ENCODE measurements at places on chromosomes 3 and 15. TPM values are rescaled to one million over a fixed set of nuclear protein-coding genes. Genes with fewer than 3 reads are reported as not detected.
A peak's percentile ranks its signal among the peaks of the same experiment; 100 is the strongest.

DNA sequence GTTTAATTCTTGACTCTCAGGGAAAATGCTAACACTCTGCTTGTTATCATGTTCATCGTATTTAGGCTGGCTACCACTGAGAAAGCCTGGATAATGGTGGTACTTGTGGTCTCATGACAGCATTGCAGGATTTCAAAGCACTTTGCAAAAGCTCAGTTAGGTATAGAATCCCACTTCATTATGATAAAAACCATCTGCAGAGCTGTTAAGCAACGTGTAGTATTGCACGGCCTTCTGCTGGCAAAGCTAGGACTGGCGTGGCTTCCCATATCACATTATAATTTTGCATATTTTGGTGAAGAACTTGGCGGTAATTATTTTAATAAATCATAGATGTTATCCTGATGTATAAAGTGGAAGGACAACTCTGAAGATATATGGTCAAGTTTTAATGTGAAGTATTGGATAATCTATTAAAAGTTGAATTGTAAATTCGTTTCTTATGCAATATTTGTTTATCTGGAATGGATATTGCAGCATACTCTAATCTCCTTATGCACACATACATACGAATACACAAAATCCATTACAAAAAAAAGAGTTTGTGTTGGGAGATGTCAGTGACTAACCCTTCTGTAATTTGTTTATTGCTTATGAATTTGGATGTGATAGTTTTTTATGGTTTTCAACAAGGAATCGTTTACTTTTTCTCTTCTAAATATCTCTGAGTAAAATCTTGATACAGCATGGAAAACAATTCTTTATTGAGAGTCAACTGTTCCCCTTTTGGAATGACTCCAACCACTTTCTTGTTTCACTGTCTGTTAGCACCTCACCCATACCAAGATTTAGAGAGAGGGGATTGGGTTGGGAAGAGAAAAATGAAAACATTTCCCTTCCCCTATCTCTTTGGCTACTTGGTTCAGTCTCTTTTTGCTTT is 9.2 kb downstream of the RAB8B start:
- no peak overlapping the region for H3K27ac ChIP-seq
- H3K4me1 ChIP-seq = peaks cover 26% of the 10 kb centered on the region
- H3K4me3 ChIP-seq = no peak overlapping the region
- DNase-seq = peak; percentile 85

- no peaks in the 10 kb centered on the region for H3K4me1 ChIP-seq
- DNase-seq = no peak
- H3K36me3 ChIP-seq = no peaks in the 10 kb centered on the region
- H3K4me3 ChIP-seq = no peak overlapping the region
- no peaks in the 10 kb centered on the region for H3K27me3 ChIP-seq
Observed at GRCh38 chr15:29037997-29038705, 152.4 kb downstream of the APBA2 start.

DNA sequence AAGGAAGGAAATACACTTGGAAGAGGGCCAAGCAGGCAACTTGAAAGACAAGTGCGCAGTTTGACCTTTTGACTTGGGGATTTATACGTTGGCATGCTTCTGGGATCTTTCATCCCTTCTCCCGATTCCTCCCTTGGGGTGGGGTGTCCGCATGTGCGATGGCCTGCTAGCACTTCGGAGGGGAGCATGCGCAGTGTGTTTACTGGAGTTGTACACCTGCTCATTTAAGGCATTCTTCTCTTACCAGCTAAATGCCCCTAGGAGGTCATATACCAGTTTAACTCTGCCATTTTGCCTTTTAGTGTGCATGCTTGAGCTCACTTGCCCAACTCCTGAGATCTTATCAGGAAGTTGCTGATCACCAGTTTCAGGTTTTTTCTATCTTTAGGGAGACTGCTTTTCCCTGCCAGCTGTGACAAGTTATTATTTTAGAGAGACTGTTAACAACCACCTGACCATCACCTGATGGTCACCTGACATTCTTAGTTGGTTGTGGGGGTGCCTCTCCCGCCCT is 63.5 kb downstream of the BFSP2 start:
- DNase-seq = no peak
- H3K4me1 ChIP-seq = no peaks in the 10 kb centered on the region
- no peak overlapping the region for H3K27ac ChIP-seq
- no peaks in the 10 kb centered on the region for H3K27me3 ChIP-seq
- H3K36me3 ChIP-seq = no peaks in the 10 kb centered on the region

GRCh38 chr3:94303266-94303665 is 240.4 kb downstream of the NSUN3 start:
- no peaks in the 10 kb centered on the region for H3K36me3 ChIP-seq
- DNase-seq = no peak
- no peak overlapping the region for H3K4me3 ChIP-seq
- H3K27ac ChIP-seq = no peak overlapping the region
- peaks cover 4% of the 10 kb centered on the region for H3K4me1 ChIP-seq

DNA sequence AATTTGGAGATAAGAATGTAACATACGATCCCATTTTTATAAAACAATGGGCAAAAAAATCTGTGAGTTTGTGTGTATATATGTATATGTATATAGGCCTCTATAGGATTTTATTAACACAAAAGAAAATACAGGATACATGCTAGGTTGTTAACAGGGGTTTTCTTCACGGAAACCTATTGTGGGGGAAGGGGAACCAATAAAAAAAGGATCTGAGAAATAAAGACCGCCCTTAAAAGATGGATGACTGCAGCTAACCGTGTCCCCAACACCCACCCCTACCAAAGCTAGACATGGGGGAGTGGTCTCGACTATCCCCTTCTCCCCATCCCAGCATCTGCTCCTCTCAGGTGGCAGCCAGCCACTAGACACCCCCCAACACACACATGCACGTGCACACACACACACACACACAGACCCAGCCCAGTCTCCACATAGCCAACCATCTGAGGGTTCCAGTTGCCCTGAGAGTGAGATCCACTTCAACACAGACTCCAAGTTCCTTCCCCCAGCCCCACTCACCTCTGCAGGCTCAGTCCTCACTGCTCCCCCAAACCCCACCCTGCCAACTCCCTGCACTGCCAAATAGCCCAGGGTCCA is 132.9 kb downstream of the TPRA1 start:
- no peaks in the 10 kb centered on the region for H3K36me3 ChIP-seq
- no peaks in the 10 kb centered on the region for H3K4me1 ChIP-seq
- H3K27me3 ChIP-seq = peaks cover 69% of the 10 kb centered on the region

DNA sequence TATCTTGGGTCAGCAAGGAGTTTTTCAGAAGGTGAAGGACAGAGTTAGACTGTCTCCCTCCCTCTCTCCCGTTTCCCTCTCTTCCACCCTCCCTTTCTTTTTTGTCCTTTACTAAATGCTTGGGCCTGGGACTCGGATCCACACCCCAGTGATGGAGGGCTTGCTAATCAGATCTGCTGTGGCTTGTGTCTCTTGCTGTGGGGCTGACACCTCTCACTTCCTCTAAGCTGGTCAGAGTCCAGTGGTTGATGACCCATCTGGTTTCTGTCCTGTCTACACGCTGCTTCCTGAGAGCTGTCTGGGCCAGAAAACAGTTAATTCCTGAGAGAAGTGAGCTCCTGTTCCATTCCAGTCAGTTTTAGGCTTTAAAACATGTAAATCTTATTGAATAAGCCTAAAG is 849 bp downstream of the TRAK1 start:
- H3K4me1 ChIP-seq = no peaks in the 10 kb centered on the region
- H3K36me3 ChIP-seq = no peaks in the 10 kb centered on the region
- no peak for DNase-seq
- no peak overlapping the region for H3K4me3 ChIP-seq
- no peaks in the 10 kb centered on the region for H3K27me3 ChIP-seq

- no peaks in the 10 kb centered on the region for H3K27me3 ChIP-seq
- H3K4me3 ChIP-seq = no peak overlapping the region
- no peaks in the 10 kb centered on the region for H3K36me3 ChIP-seq
Observed at GRCh38 chr15:97153356-97153965, 807.0 kb upstream of the ARRDC4 start.

Gene SNURF
- 11.2 TPM for total RNA-seq

Gene KATNBL1
- total RNA-seq = 39.5 TPM
